CD4-positive, alpha-beta T cell treated with Interleukin-17A for 1 hour (primary cell): ENCODE measurements at places on chromosomes 6 and 20.

DNA sequence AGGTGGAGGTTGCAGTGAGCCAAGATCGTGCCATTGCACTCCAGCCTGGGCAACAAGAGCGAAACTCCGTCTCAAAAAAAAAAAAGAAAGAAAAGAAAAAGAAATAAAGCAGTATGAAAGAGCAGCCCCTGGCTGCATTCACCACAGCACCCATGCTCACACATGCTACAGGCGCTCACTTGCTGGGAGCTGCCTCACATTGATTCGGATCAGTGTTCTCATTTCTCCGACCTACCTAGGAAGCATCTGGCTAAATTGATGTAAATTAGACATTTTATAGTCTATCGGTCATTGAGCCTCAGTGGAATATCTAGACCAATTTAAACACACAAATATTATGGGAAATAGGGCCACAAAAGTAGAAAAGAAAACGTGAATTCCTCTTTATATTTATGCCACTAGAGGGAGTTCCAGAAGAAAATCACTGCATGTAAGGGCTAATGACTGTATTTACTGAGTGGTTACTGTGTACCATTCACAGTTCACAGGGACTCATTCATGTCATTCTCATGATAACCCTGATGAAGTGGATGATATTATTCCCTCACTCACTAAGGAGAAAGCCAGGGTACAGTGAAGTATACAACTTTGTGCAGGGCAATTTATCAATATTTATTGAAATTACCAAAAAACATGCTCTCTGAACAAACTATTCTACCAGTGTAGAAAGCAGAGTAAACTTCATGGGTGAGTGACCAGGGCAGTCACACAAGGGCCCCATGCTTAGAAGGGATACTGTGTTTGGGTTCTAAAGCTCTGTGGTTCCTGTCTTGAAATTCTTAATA lies 5.3 kb upstream of the MOG start:
- DNase-seq = peak; percentile 60

DNA sequence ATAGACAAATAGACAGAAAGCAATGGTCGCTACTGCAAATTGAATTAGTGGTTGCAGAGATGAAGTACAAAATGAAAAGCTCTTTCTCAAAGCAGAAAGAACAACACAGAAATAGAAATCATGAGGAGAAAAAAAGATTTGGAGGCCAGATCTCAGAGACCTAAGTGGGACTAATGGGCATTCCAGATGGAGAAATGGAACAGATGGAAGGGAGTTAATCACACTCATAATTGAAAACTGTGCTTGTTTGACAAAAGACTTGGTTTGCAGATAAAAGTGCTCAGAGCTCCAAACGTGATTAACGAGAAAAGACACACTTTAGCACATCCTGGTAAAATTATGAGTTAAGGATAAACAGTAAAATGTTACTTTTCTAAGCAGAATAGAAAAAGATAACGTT lies 58.1 kb upstream of the SNRPB2 start:
- DNase-seq = no peak

GRCh38 chr6:142349215-142349823 lies 47.5 kb downstream of the ADGRG6 start:
- no peak for DNase-seq

- no peak for DNase-seq
Measured at GRCh38 chr6:3719462-3720308, 31.8 kb downstream of the PXDC1 start.

DNA sequence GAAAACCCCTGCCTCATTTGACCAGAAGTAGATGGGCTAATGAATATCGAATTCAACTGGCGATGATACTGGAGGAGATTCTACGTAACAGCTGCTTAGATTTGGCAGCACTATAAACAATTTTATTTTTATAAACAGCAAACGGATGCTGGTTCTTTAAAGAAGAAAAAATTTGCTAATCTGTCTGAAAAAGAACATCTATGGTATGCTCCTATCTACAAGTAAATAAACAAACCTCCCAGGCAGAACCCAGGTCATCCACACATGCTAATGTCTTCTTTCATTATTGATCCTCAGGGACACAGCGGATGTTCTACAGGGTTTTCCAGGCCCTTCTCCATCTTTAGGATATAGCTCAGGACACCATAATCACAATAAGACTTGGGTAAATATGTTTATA lies 291.3 kb downstream of the ALDH8A1 start:
- DNase-seq = no peak

- peak; percentile 7 for DNase-seq
Measured at GRCh38 chr6:157486572-157486971, 105.6 kb downstream of the ZDHHC14 start.

DNA sequence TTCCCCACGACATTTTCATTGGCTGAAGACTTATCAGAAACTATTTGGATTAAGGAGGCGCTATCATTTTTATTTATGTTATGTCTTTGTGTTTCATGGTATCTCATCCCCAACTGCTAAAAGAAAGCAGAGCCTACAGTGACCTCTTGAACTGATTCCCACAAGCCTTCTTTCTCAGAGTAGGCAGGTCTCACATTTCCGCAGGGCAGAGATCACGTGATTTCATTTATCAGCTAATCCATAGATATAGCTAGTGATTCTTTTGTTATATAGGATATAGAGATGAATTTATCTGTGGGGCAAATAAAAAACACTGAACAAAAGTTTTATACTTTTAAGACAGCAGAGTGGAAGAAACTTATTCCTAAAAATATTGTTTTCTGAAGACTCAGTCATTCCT lies 25.0 kb upstream of the POPDC3 start:
- DNase-seq = no peak

DNA sequence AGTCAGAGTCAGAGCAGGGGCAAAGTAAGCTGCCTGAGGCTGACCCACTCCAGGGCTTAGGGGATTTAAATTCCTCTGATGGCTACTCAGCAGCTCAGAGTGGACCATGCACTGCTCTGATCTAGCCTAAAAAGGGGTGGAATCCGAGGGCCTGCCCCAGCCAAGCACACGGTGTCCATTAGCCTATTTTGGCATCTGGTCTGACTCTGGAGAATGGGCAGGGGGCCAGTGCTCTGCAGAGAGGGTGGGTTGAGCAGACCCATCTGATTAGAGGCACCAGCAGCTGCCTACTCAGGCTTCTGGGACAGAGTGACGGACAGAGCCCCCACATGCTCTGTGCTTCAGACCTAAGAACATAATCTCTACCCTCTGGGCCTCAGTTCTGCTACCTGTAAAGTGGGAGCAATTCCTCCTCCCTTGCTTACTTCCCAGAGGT lies 25.9 kb upstream of the TGM2 start:
- no peak for DNase-seq

DNA sequence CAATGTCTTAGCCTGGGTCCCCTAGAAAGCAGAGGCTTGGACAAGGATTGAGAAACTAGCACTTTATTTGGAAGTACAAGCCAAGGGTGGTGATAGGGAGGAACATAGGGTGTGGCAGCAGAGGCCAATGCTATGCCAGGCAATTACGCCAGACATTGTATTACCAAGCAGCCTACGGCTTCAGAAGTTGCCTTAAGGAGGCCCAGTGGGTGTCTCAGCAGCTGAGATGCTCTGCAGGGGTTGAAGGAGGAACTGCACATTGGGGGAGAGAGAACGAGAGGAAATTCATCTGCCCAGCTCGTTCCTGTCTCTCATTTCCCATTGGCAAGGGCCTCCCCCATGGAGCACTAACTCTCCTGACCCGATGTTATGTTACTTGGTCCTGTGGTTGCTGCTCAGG lies 859 bp downstream of the C20orf202 start:
- no peak for DNase-seq

GRCh38 chr20:54138427-54138826 lies 35.4 kb downstream of the CYP24A1 start:
- no peak for DNase-seq

DNA sequence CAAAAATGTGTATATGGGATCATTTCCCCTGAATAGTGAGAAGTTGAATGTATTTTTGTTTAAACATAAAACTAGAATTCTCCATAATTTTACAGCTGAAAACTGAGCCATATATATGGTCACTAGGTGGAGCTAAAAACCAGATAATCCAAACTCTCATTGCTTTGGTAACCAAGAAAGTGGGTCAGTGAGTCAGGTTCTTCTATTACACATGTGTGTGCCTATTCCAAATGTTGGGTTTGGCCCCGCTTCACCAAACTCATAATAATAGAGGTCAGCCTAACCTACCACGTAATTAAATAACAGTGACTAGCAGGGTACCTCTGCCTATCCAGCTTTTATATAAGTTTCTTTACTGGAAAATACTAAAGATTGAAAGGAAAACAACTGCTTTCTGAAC lies 19.3 kb upstream of the RNGTT start:
- DNase-seq = peak; percentile 76

- no peak for DNase-seq
Measured at GRCh38 chr20:20614391-20614790, 98.1 kb downstream of the RALGAPA2 start.
